Naive thymus-derived CD4-positive, alpha-beta T cell (primary cell): ENCODE measurements at places on chromosomes 1 and 21. TPM values are rescaled to one million over a fixed set of nuclear protein-coding genes. Genes with fewer than 3 reads are reported as not detected.

DNA sequence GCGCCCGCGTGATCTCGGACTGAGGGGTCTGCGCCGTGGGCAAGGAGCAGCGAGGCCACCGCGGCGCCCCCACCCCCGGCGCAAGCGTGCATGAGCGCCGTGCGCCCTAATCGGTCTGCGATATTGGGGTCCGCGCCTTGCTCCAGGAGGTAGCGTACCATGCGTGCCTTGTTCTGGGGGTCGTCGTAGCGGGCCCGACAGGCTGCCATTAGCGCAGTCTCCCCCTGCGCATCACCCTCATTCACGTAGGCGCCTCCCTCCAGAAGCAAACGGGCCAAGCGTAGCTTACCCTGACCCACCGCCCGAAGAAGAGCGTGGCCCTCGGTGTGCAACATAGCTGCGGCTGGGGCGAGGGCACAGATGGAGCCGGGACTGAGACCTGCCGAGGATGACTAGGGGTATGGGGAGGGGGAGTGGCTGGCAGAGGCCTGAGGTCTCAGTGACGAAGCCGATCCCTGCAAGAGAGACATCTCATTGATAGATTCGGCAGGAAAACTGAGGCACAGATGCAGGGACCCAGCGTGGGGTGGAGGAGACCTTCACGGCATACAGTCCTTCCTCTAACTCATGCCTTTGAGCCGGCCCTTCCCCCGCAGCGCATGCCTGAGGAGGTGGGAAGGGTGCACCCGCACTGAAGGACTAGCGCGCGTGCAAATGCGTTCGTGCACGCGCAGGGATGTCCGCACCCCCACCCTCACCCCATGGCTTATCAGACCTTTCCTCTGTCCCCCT lies 2.8 kb downstream of the ANKRD34A start:
- DNase-seq: peak; percentile 68
- peak overlapping the region; percentile 78 for H3K27ac ChIP-seq
- no peaks in the 10 kb centered on the region for H3K27me3 ChIP-seq
- H3K36me3 ChIP-seq: no peaks in the 10 kb centered on the region

DNA sequence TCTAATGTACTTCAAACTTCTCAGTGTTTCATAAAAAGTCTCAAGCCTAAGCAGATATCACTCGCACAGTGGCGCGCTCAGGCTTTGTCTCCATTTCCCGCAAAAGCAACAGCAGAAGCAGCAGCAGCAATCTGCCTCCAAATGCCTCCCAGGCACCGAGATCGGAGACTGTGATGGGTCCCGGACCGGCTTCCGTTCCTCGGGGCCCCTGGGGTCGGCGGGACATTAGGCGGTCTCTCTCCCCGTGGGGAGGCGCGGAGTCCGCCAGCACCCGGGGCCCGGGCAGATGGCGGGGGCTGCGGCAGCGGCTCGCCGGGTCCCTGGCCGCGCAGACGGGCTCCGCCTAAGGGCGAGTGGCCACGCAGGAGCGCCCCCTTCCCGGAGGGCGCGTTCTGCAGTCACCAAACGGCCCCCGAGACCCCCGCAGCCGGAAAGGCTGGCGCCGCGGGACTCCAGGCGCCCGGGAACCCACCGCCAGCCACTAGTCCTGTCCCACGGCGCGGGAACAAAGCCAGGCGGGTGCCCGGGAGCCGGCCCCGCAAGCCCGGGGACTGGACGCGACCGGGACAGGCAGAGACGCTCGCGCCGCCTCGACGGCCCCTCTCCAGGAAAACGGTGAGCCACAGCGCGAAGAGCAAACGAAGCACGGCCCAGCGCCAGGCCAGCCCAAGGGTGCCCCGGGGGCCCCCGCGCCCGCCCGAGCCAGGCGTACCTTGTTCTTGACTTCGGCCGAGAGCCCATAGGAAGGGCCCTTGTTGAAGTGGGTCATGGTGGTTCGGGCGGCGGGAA lies 590 bp downstream of the CNN3 start:
- H3K27ac ChIP-seq: peak overlapping the region; percentile 63
- peak; percentile 40 for DNase-seq
- no peaks in the 10 kb centered on the region for H3K4me1 ChIP-seq

The OR2G6 gene
- total RNA-seq: not detected

The LRRN2 gene
- not detected in 2 replicates for total RNA-seq

DNA sequence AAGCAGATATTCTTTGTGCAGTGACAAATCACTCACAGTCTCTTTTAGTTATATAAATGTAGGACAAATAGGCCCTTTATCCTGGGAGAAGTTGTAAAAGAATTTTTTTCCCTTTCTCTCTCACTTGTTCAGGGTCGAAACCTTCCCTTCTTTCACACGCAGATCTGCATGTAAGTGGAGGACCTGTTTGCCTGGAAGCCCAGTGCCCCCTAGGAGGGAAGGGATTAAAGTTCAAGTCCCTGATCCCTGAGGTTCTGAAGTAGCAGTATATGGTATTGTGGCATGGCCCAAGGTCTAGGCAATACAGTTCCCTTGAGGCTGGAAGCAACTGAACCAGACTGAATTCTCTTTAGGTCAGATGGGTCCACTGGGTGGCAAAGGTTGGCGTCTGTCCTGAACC lies 48.6 kb upstream of the PTGFRN start:
- H3K27me3 ChIP-seq: no peaks in the 10 kb centered on the region
- H3K27ac ChIP-seq: no peak overlapping the region
- DNase-seq: no peak
- no peaks in the 10 kb centered on the region for H3K36me3 ChIP-seq

- no peak overlapping the region for H3K27ac ChIP-seq
- DNase-seq: no peak
- H3K4me3 ChIP-seq: no peak overlapping the region
- H3K36me3 ChIP-seq: no peaks in the 10 kb centered on the region
- no peaks in the 10 kb centered on the region for H3K27me3 ChIP-seq
Observed at GRCh38 chr1:175900171-175900570, 156.8 kb upstream of the TNR start.

DNA sequence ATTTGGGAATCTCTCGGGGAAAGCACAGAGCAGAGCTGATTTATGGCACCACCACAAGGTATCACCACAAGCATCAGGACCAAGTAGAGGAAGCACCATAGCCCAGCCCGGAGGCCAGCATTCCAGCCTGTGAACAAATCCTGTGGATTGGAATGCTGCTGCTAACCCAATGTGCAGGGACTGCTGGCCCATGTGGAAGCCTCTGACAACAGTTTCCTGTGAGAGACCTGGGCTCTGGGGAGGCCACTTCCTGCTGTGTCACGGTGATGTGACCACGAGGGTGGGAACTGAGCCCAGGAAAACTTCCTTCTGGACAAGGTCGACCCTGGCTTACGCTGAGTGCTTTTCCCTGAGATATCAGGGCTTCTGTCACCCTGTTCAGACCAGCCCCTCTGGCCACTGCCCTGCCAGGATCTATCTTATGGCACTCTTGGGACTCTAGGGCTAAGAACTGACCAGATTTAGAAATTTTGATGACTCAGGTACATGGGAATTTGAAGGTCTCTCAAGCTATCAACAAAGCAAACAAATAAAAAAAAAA lies 88.3 kb upstream of the NGF start:
- H3K27me3 ChIP-seq: no peaks in the 10 kb centered on the region
- DNase-seq: no peak
- no peak overlapping the region for H3K27ac ChIP-seq
- no peak overlapping the region for H3K4me3 ChIP-seq
- H3K36me3 ChIP-seq: no peaks in the 10 kb centered on the region

The MSH4 gene
- 0.42 TPM for total RNA-seq

- DNase-seq: no peak
- no peak overlapping the region for H3K27ac ChIP-seq
- no peak overlapping the region for H3K4me3 ChIP-seq
- no peaks in the 10 kb centered on the region for H3K27me3 ChIP-seq
Observed at GRCh38 chr1:5369223-5369622, 623.0 kb downstream of the NPHP4 start.

- no peak overlapping the region for H3K27ac ChIP-seq
- peaks cover 3% of the 10 kb centered on the region for H3K4me1 ChIP-seq
- H3K36me3 ChIP-seq: no peaks in the 10 kb centered on the region
- H3K27me3 ChIP-seq: no peaks in the 10 kb centered on the region
- H3K4me3 ChIP-seq: no peak overlapping the region
Observed at GRCh38 chr1:176049582-176049981, 157.5 kb downstream of the COP1 start.

DNA sequence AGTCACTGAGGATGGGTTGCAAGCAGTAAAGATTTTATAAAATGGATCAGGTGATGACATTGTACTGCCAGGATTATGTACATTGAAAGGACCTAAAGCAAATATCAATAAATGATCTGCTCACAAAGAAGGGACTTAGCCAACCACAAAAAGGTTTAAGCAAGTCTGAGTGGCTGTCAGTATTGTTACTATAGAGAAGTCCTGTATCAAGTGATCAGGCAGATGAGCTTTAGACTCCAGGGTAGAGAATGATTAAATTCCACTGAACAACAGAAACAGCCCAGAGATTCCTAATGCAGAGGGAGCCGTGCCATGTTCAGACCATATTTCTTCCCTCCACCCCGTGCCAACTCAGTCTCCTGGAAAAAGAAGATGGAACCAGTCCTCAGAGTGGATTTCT lies 138.9 kb downstream of the SETD4 start:
- H3K36me3 ChIP-seq: no peaks in the 10 kb centered on the region
- no peaks in the 10 kb centered on the region for H3K4me1 ChIP-seq
- no peak overlapping the region for H3K4me3 ChIP-seq
- no peak overlapping the region for H3K27ac ChIP-seq
- no peak for DNase-seq
- no peaks in the 10 kb centered on the region for H3K27me3 ChIP-seq

GRCh38 chr1:30842697-30843354 lies 65.7 kb downstream of the SDC3 start:
- H3K27me3 ChIP-seq: no peaks in the 10 kb centered on the region
- DNase-seq: no peak
- H3K4me3 ChIP-seq: no peak overlapping the region
- H3K4me1 ChIP-seq: no peaks in the 10 kb centered on the region
- no peak overlapping the region for H3K27ac ChIP-seq

DNA sequence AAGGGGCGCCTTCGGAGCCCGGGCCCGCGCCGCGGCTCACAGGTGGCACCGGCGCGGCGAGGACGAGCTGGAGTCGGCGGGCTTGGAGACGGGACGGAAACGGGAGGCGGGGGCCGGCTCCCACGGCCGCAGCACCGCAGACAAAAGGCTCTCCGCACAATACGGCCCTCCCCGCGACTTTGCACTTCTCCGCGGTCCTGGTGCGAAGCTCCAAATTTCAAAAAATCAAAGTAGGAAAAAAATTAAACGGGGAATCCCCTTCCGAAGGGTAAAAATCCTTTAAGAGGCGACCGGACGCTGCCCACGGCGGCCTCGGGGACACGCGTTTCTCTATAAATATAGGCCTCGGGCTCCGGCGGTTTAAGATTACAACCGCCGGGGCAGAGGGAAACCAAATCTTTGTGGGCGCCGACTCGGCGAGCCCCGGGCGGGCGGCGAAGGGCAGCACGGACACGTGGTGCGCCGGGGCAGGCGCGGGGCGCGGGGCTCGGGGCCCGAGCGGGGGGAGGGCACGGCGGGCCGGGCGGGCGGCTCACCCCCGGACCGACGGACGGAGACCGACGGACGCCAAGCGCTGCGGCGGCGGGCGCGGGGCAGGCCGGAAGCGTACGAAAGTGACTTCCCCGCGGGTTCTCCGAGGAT lies 453 bp downstream of the PABPC4 start:
- H3K27ac ChIP-seq: peak overlapping the region; percentile 89
- H3K4me3 ChIP-seq: peak overlapping the region; percentile 68
- H3K36me3 ChIP-seq: peaks cover 3% of the 10 kb centered on the region
- no peaks in the 10 kb centered on the region for H3K27me3 ChIP-seq
- peak; percentile 11 for DNase-seq

The FCRL2 gene
- 0.64 TPM for total RNA-seq

DNA sequence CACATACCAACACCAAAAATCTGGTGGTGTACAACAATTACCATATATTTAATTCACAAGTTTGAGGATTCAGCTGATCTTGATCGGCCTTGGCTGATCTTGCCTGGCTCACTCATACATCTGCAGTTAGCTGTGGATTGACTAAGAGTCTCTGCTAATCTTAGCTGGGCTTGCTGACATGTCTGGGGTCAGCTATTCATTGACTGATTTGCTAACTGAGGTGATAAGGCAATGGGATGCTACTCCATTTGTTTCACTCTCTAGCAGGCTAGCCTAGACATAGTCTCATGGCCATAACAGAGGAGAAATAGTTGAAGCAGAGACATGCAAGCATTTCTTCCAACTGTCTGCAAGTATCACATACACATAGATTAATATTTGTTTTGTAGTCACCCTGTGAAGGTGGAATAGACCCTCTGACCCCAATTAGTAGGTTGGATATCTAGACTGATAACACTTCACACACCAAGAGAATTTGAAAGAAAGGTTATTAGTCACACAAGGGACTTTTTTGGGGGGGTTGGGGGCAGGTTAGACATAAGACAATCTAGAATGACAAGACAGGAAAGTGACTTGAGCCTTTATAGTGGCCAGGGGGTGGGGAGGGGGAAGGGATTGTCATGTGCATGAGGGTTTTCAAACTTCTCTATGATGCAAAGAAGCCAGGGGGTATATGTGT lies 142.3 kb downstream of the BARHL2 start:
- no peak overlapping the region for H3K4me3 ChIP-seq
- no peak for DNase-seq
- no peaks in the 10 kb centered on the region for H3K36me3 ChIP-seq
- no peaks in the 10 kb centered on the region for H3K27me3 ChIP-seq
- no peak overlapping the region for H3K27ac ChIP-seq

GRCh38 chr1:204984499-204984898 lies 58.5 kb upstream of the CNTN2 start:
- no peak overlapping the region for H3K4me3 ChIP-seq
- no peaks in the 10 kb centered on the region for H3K4me1 ChIP-seq
- no peaks in the 10 kb centered on the region for H3K27me3 ChIP-seq
- DNase-seq: no peak

DNA sequence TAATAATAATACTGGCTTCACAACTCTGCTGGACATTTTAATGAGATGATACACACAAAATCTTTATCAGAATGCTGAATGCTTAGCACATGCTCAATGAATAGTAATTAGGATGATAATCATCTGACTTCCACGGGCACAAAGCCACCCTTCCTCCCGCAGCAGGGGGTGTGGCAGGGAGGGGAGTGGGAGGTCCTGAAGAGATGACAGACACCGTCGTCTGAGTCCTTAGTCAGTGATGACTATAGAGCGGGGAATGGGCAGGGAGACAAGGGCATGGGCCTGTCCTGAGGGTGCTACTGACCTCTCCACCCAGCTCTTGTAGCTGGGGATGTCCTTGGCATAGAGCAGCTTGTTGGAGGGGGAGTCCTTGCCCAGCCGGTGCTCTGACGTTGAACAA lies 117.6 kb upstream of the CD34 start:
- no peak overlapping the region for H3K4me3 ChIP-seq
- DNase-seq: no peak
- H3K36me3 ChIP-seq: no peaks in the 10 kb centered on the region
- no peaks in the 10 kb centered on the region for H3K4me1 ChIP-seq
- H3K27me3 ChIP-seq: no peaks in the 10 kb centered on the region
- H3K27ac ChIP-seq: no peak overlapping the region

DNA sequence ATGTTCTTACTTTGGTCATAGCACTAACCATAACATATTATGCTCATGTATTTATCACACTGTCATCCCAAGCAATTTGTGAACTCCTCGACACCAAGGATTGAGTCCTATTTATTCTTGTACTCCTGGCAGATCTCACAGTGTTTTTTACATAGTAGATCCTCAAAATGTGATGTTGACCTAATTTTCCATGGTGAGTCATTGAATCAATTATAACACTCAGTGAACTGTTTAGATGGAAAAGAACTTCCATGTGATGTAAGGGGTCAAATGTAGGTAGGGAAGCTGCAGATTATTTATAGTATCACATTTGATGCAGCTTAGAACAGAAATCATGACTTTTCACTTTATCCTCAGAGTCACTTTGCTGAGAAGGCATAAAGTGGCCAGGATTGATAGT lies 281.9 kb upstream of the ADAMTS5 start:
- H3K27me3 ChIP-seq: no peaks in the 10 kb centered on the region
- no peaks in the 10 kb centered on the region for H3K4me1 ChIP-seq
- no peak overlapping the region for H3K27ac ChIP-seq
- H3K36me3 ChIP-seq: no peaks in the 10 kb centered on the region
- no peak overlapping the region for H3K4me3 ChIP-seq
